CD4-positive, alpha-beta T cell treated with Interleukin-6 for 4 hours (primary cell): ENCODE measurements at places on chromosomes 16 and 17.

GRCh38 chr16:49485663-49486062 is 112.1 kb downstream of the C16orf78 start:
- DNase-seq = no peak

- no peak for DNase-seq
Observed at GRCh38 chr16:17224879-17225281, 245.9 kb downstream of the XYLT1 start.

DNA sequence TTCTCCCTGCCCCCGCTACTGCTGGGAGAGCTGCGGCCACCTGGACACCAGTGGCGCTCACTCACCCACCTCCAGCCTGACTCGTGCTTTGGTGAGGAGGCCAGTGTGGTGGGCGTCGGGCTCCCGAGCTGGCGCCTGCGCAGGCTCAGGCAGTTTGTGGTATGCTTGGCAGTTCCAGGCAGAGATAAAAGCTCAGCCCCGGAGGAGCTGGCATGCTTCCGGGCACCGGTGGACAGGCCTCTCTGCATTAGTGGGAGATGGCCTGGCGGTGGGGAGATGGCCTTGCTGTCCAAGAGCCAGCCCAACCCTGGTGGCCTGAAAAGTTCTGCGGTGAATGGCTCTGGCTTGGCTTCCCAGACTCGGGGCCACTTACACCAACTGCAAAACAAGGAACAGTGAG is 4.1 kb downstream of the ADGRG1 start:
- no peak for DNase-seq

- no peak for DNase-seq
Observed at GRCh38 chr16:65538976-65539375, 417.1 kb upstream of the CDH11 start.

DNA sequence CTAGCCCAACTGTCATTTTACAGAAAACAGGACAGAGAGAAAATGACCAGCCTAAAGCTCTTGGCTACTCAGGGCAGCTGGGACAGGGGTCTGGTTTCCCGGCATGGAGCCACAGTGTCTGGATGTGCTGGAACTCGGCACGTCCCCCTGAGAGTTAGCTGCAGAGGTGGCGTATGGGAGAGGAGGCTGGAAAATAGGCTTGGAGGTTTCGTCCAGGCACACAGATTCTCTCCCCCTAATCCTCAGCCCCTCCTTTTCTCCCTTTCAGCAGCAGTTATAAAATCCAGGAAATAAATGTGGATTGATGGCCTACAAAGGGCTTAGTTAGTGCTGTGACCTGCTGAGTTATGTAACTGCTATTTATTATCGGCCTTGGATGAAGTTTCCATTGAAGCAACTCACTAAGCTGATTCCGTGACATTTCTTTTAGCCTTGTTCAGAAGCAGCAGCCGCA is 89.5 kb upstream of the TOB1 start:
- DNase-seq = no peak

- DNase-seq = no peak
Observed at GRCh38 chr16:83835586-83836566, 28.1 kb downstream of the HSBP1 start.

DNA sequence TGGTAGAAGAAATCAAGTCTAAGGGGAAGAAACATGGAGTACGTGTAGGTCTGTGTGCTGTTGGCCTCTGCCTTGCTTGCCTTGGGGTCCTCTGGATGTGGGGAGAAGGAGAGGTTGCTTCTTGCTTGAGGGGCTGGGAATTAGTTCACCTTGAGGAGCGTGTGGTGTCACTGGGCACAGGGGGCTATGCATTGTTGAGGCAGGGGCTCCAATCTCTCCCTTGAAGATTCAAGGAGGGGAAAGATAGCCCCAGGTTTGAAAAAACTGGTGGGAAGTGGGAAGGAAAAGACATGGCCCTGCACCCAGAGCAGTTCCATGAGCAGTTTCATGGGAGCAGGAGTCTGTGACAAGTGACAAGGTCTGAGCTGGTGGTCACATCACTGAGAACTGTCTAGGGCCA is 103.4 kb downstream of the CYLD start:
- no peak for DNase-seq

GRCh38 chr16:57127836-57128235 is 35.5 kb downstream of the CPNE2 start:
- DNase-seq = no peak

DNA sequence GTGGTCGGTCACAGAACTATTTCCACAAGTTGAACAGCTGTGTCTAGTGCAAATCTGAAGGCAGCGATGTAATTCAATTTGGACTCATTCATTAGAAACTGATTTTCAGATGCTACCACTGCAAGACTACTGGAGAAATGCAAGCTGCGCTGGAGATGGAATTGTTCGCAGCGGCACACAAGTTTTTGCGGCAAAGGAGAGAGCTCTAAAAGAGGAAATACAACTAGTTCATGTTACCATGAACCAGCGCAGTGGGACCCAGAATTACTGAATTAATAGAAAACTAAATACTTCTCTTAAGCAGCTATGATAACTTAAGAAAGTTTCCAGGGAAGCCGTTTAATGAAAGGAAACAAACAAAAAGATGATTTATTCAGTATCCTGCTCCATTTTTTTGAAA is 1.9 kb downstream of the CREBBP start:
- DNase-seq = peak; percentile 15

- peak; percentile 51 for DNase-seq
Observed at GRCh38 chr16:89863741-89864526, 9.5 kb upstream of the TCF25 start.

DNA sequence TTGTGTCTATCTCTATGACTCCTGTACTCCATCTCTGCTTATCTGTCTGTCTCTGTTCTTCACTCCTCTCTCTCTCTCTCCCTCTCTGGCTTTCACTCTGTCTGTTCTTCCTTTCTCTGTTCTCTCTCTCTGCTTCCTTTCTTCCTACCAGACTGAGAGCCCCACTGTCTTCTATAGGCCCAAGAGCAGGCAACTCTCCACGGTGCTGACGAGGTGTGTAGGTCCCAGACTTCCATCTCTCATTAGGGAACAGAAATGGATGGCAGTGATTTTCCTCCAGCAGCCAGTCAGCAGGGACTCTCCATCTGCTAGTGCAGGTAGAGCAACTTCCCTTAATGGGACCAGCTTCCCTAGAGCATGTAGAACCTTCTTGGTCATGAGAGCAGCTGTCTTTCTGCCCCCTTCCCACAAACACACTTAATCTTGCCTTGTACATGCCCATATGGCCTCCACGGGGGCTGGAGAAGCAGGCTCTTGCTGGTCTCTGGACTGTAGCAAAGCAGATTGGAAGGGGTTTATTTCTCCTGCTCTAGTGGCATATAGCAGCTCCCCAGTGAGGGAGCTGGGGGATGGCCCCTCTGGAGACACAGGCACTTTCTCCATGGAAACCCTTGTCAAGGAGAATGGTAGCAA is 47.8 kb upstream of the NLRP1 start:
- no peak for DNase-seq

GRCh38 chr17:76678330-76678729 is 32.4 kb downstream of the MXRA7 start:
- peak; percentile 65 for DNase-seq

DNA sequence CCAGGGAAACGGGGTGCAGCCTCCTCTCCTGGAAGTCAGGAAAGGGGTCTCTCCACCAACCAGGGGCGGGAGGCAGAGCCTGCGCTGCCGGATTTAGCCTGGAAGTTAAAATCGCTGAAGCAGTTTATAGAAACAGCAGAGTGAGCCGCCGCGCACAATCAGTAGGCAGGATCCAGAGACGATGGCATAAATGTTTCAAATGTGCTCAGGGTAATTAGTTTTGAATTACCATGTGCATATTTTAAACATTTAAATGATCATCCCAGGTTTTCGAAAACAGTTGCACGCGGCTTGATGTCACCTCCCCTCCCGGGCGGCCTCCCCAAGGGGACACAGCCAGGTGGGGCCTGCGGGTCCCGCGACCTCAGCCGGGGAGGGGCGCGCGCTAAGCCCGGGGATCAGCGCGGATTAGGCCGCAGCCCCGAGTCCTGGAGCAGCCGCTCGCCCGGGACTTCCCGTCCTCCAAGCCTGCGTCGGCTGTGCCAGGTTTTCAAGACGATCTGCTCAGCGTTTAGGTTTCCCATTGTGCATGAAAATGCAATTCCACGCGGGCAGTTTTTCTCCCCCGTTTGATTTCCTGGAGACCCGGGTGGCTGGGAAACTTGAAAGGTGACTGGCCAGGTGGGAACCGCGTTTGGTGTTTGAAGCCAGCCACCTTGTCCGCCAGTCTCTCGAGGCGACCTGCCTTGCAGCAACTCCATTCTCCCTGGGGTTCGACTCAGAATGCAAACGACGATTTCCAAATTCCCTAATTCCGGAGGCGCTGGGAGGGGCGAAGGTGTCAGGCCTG is 78.3 kb downstream of the RPA1 start:
- DNase-seq = peak; percentile 19

DNA sequence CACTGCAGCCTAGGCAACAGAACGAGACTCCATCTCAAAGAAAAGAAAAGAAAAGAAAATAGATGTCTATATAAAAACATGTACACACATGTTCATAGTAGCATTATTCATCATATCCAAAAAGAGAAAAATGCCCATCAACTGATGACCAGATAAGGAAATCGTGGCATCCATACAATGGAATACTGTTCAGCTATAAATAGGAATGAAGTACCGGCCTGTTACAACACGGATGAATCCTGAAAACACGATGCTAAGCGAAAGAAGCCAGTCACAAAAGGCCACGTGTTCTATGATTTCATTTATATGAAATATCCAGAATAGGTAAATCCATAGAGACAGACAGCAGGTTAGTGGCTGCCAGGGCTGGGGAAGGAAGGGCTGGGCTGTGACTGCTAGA is 65.8 kb downstream of the TBC1D16 start:
- DNase-seq = no peak

- DNase-seq = no peak
Observed at GRCh38 chr17:78019367-78019975, 61.0 kb downstream of the TNRC6C start.

- no peak for DNase-seq
Observed at GRCh38 chr16:53672461-53672860, 31.2 kb downstream of the RPGRIP1L start.

DNA sequence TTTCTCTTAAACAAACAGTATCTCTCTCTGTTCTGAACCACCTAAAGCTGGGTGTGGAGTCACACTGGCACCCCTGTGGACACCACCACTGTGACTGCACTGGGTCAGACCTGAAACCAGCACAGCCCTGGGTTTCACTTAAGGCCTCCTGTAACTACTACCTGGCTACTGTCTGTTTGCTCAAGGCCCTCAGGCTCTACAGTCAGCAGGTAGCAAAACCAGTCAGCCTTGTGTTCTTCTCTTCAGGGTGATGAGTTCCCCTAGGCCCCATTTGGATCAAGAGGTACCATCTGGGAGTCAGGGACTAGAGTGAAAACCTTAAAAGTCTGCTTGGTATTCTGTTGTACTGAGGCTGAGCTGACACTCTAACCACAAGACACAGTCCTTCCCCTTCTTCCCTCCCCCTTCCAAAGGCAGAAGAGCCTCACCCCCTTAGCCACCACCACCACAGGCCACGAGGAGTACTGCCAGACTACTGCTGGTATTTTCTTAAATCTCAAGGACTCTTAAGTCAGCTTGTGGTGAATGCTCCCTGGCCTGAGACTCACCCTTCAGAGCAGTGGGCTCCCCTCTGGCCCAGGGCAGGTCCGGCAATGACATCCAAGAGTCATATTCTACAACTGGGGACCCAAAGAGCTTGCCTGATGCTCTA is 153.2 kb upstream of the MON1B start:
- DNase-seq = no peak

GRCh38 chr16:17063201-17064139 is 407.3 kb downstream of the XYLT1 start:
- no peak for DNase-seq

GRCh38 chr16:24191876-24192402 is 64.2 kb upstream of the CACNG3 start:
- no peak for DNase-seq

DNA sequence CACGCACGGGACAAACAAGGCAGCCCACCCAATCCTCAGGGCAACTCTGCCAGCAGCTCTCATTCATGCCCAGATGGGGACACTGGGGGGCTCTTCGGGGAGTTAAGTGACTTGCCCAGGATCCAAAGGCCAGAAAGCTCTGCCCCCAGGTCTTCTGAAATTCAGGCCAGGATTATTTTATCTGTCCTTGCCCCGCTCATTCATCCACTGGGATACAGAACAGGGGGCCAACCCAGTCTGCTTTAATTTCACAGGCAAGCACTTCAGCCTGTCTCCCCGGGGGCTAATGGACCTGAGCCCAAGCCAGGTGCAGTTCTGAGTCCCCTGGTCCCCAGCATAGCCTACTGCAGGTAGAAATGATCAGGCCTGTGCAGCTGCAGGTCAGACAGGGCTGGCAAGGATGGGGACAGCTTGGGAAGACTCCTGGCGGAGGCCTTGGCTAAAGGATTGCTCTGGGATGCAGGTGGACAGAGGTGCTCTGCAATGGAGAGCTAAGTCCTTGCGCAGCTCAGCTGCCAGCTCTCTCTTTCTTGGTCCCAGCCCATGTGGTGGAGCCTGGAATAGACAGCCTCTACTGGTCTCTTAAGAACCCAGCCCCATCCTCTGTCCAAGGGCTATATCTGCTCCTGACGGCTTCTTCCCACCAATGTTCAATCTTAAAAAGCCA is 766 bp upstream of the B3GNT9 start:
- no peak for DNase-seq

DNA sequence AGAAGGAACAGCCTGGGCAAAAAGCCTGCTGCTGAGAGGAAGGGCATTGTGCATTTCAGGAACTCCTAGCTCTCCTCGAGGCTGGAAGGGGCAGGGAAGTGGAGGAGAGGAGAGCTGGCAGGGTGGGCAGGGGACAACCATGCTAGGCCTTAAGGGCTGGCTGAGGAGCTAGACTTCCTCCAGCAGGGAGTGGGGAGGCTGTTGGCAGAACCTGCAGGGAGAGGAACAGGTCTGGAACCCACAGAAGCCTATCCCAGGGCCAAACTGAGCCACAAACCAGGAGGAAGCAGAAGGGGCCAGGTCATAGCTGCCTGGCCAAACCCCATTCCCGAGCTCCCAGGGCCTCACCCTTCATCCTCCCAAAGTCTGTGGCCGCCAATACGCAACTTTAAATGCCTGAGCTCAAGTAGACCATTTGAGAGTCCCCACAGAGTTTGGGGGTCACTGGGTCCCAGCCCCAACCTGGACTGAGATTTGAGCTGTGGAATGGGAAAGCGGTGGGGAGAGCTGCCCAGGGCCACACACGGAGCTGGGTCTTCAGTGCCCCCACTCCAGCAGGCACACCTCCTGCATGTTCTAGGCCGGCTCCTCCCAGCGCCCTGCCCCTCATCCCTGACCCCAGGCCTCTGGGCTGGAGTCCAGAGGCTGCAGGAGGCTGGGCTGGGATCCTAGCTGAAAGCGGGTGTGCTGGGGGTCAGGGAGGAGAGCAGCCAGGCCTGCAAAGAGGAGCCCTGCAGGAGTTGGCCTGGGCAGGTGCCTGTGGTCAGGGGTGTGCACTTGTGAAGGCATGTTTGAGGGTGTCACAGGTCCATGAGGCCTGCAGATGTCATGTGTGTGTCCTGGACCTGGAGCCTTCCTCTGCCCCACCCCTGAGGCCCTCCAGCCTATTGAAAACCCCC is 4.5 kb downstream of the CDH5 start:
- DNase-seq = no peak
